Esophagus mucosa (tissue), 1 donor: ENCODE measurements at places on chromosomes 4 and X. TPM values are rescaled to one million over a fixed set of nuclear protein-coding genes. Genes with fewer than 3 reads are reported as not detected.

Gene AMTN
- total RNA-seq, result not detected

Gene DDX53
- total RNA-seq, result not detected

Gene GUCY1B1
- 0.96 TPM for total RNA-seq

Gene SOD3
- 3.4 TPM for total RNA-seq

GRCh38 chr4:158999849-159000248, 103.0 kb upstream of the RAPGEF2 start:
- ATAC-seq, result no peak

- peak; percentile 52 for ATAC-seq
Measured at GRCh38 chr4:83129264-83129663, 14.7 kb upstream of the PLAC8 start.

DNA sequence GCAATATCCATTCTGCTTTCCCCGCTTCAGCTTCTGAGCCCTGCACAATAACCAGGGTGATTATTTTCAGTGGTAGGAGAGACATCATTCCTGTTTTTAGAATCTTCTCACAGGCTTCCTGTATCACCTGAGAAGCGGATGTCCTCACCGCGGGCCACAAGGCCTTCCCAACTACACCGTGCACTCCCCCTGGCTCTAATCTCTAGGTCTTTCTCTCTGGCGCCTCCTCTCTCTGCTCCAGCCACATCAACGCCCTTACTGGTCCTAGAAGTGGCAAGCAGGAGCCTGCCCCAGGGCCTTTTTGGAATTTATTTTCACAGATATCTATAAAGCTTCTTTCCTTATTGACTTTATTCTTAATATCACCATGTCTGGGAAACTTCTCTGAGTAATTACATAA, 675.2 kb upstream of the FRG1 start:
- ATAC-seq, result no peak

DNA sequence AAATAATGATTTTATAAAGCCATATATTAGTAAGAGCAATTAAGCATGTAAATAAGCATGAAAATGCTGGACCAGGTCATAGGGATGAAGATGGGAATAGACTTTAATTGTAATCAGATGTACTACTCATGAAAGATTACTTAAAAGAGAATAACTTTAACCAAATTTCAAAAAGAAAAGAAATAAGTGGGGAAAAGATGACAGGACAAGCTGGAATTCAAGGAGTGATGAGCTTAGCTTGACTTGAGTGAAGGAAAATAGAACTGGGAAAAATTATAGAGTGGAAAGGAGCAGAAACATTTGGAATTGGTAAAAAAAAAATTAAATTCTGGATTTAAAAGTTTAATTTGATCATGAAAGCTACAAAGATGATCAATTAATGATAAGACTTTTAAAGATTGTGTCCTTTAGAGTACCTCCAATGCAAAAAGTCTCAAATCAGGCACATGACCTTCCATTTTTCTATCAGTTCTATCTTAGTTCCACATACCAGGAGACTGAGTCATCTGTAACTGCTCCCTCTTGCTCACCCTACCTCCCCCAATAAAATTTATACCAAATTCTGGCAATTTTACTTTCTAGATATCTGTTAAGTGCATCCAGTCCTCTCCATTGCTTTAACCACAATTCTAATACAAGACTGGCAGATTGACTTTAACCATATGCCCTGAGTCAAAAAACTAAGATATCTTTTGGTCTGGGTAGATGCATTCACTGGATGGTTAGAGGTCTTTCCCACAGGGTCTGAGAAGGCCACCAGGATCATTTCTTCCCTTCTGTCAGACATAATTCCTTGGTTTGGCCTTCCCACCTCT, 56.4 kb upstream of the SLIT2 start:
- ATAC-seq, result no peak

DNA sequence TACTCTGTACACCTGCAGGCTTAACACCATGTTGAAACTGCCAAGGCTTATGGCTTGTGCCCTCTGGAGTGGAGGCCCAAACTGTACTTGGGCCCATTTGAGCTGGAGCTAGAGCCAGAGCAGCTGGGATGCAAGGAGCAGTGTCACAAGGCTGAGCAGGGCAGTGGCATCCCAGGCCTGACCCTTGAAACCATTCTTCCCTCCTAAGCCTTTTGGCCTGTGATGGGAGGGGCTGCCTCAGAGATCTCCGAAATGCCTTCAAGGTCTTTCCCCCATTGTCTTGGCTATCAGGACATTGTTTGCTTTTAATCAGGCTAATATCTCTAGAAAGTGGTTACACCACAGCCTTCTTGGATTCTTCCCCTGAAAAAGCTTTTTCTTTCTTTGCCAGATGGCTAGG, 10.9 kb upstream of the PNMA5 start:
- ATAC-seq, result no peak

- no peak for ATAC-seq
Measured at GRCh38 chrX:77771601-77772000, 14.4 kb downstream of the ATRX start.
